ENCODE measurements at places on chromosomes 7 and 10. TPM values are rescaled to one million over a fixed set of nuclear protein-coding genes. Genes with fewer than 3 reads are reported as not detected.
A peak's percentile ranks its signal among the peaks of the same experiment; 100 is the strongest.

MGAM2 gene
- total RNA-seq, result not detected

ZC3HAV1 gene
- 13.5 TPM for total RNA-seq

SEMA3A gene
- total RNA-seq, result 16.3 TPM

WDFY4 gene
- total RNA-seq, result not detected

WNT8B gene
- total RNA-seq, result not detected

PRSS37 gene
- not detected for total RNA-seq

CAPZA2 gene
- 142 TPM for total RNA-seq

TDRD1 gene
- not detected for total RNA-seq

PPP1R17 gene
- 657 TPM for total RNA-seq

AKR1C8 gene
- not detected for total RNA-seq

ST8SIA6 gene
- not detected for total RNA-seq

BRAF gene
- 40.9 TPM for total RNA-seq

GRCh38 chr7:44712012-44712411 is 36.6 kb upstream of the ZMIZ2 start:
- H3K4me3 ChIP-seq, result no peak overlapping the region
- H3K27ac ChIP-seq, result no peak overlapping the region
- no peak for DNase-seq
- no peaks in the 10 kb centered on the region for H3K36me3 ChIP-seq
- peaks cover 5% of the 10 kb centered on the region for H3K4me1 ChIP-seq
- peaks cover 7% of the 10 kb centered on the region for H3K27me3 ChIP-seq

GRCh38 chr7:74025730-74026129 is 2.2 kb upstream of the ELN start:
- H3K4me3 ChIP-seq, result no peak overlapping the region
- peaks cover 8% of the 10 kb centered on the region for H3K27me3 ChIP-seq
- H3K27ac ChIP-seq, result no peak overlapping the region
- H3K36me3 ChIP-seq, result no peaks in the 10 kb centered on the region
- no peak for DNase-seq

GRCh38 chr7:17624379-17624778 is 315.9 kb downstream of the SNX13 start:
- H3K27ac ChIP-seq, result no peak overlapping the region
- H3K27me3 ChIP-seq, result peaks cover 2% of the 10 kb centered on the region
- no peak for DNase-seq
- H3K4me3 ChIP-seq, result no peak overlapping the region

GRCh38 chr10:33822774-33823173 is 488.3 kb upstream of the NRP1 start:
- no peaks in the 10 kb centered on the region for H3K27me3 ChIP-seq
- H3K4me3 ChIP-seq, result no peak overlapping the region
- DNase-seq, result no peak
- H3K36me3 ChIP-seq, result no peaks in the 10 kb centered on the region
- H3K27ac ChIP-seq, result no peak overlapping the region

GRCh38 chr10:48638739-48639527 is 34.1 kb upstream of the ARHGAP22 start:
- DNase-seq, result no peak
- H3K36me3 ChIP-seq, result peaks cover 4% of the 10 kb centered on the region
- no peaks in the 10 kb centered on the region for H3K4me1 ChIP-seq
- peaks cover 4% of the 10 kb centered on the region for H3K27me3 ChIP-seq

GRCh38 chr7:2755531-2755930 is 67.5 kb downstream of the AMZ1 start:
- H3K27me3 ChIP-seq, result peaks cover 7% of the 10 kb centered on the region
- H3K36me3 ChIP-seq, result no peaks in the 10 kb centered on the region
- H3K27ac ChIP-seq, result no peak overlapping the region
- peaks cover 36% of the 10 kb centered on the region for H3K4me1 ChIP-seq
- no peak for DNase-seq

GRCh38 chr7:111043561-111043960 is 47.4 kb upstream of the LRRN3 start:
- H3K4me3 ChIP-seq, result no peak overlapping the region
- H3K27ac ChIP-seq, result no peak overlapping the region
- H3K4me1 ChIP-seq, result peaks cover 2% of the 10 kb centered on the region
- H3K27me3 ChIP-seq, result no peaks in the 10 kb centered on the region
- DNase-seq, result no peak

GRCh38 chr10:72312865-72313391 is 39.2 kb downstream of the DDIT4 start:
- H3K27me3 ChIP-seq, result peaks cover 7% of the 10 kb centered on the region
- no peak for DNase-seq
- peaks cover 30% of the 10 kb centered on the region for H3K4me1 ChIP-seq
- H3K4me3 ChIP-seq, result no peak overlapping the region
- H3K36me3 ChIP-seq, result no peaks in the 10 kb centered on the region

GRCh38 chr7:105367458-105367857 is 21.3 kb downstream of the SRPK2 start:
- no peak overlapping the region for H3K27ac ChIP-seq
- H3K36me3 ChIP-seq, result no peaks in the 10 kb centered on the region
- H3K4me1 ChIP-seq, result no peaks in the 10 kb centered on the region
- no peaks in the 10 kb centered on the region for H3K27me3 ChIP-seq

GRCh38 chr10:5071411-5072198 is 22.6 kb upstream of the AKR1C3 start:
- peaks cover 11% of the 10 kb centered on the region for H3K4me1 ChIP-seq
- H3K36me3 ChIP-seq, result no peaks in the 10 kb centered on the region
- H3K27me3 ChIP-seq, result no peaks in the 10 kb centered on the region
- no peak for DNase-seq

GRCh38 chr10:47401210-47401609 is 17.1 kb upstream of the ZNF488 start:
- H3K4me3 ChIP-seq, result no peak overlapping the region
- peaks cover 17% of the 10 kb centered on the region for H3K4me1 ChIP-seq
- no peak for DNase-seq
- no peak overlapping the region for H3K27ac ChIP-seq
- peaks cover 4% of the 10 kb centered on the region for H3K36me3 ChIP-seq
- peaks cover 9% of the 10 kb centered on the region for H3K27me3 ChIP-seq

GRCh38 chr7:66921918-66922486 is 977 bp downstream of the TMEM248 start:
- H3K4me1 ChIP-seq, result peaks cover 10% of the 10 kb centered on the region
- peaks cover 5% of the 10 kb centered on the region for H3K27me3 ChIP-seq
- no peaks in the 10 kb centered on the region for H3K36me3 ChIP-seq
- H3K4me3 ChIP-seq, result peak overlapping the region; percentile 94
- DNase-seq, result no peak

GRCh38 chr10:86693721-86694369 is 25.5 kb downstream of the LDB3 start:
- H3K4me3 ChIP-seq, result peak overlapping the region; percentile 13
- peak; percentile 54 for DNase-seq
- H3K27ac ChIP-seq, result no peak overlapping the region

GRCh38 chr7:155670521-155670920 is 26.1 kb downstream of the RBM33 start:
- no peak overlapping the region for H3K4me3 ChIP-seq
- H3K4me1 ChIP-seq, result peaks cover 21% of the 10 kb centered on the region
- no peaks in the 10 kb centered on the region for H3K27me3 ChIP-seq
- no peaks in the 10 kb centered on the region for H3K36me3 ChIP-seq
- DNase-seq, result no peak

DNA sequence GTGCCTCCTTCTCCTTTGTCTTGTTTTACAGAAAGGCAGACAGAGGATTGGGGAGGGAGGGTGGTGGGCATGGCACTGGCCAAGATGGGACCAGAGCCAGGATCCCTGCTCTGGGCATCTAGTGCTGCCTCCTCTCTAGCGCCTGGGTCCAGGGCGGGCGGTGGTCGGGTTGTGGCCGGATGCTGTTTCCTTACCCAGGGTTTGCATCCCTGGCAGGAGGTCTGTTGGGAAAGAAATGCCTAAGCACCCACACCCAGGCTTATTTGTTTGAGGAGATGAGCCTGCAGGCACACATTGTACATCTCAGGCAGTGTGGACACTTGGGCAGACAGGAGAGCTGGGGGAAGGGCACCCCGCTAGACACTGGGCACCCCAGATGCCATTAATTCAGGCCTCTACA is 102.3 kb upstream of the PCBD1 start:
- H3K4me3 ChIP-seq, result no peak overlapping the region
- H3K27ac ChIP-seq, result no peak overlapping the region
- H3K36me3 ChIP-seq, result no peaks in the 10 kb centered on the region
- peaks cover 4% of the 10 kb centered on the region for H3K27me3 ChIP-seq
- H3K4me1 ChIP-seq, result no peaks in the 10 kb centered on the region
- DNase-seq, result no peak

DNA sequence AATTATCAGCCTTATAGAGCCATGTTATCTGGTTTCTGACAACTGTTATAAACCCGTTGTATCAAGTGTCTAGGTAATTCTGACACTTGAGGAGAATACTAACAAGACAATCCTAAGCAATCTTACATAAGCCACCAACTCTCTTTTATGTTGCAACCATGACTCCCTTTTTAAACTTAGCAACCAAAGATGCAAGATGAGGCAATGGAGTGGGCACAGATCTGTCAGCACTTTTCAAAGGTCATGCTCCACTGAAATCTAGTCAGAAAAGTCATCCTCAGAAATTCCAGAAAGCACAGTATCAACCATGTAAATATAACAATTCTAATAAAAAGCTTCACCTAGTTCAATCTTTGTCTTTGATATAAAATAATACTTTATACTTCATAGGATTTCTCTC is 77.0 kb upstream of the SEMA3A start:
- no peaks in the 10 kb centered on the region for H3K36me3 ChIP-seq
- peaks cover 9% of the 10 kb centered on the region for H3K4me1 ChIP-seq
- no peaks in the 10 kb centered on the region for H3K27me3 ChIP-seq
- no peak overlapping the region for H3K27ac ChIP-seq

GRCh38 chr10:93384006-93384405 is 98.1 kb downstream of the MYOF start:
- no peak overlapping the region for H3K4me3 ChIP-seq
- H3K27me3 ChIP-seq, result peaks cover 2% of the 10 kb centered on the region
- no peak overlapping the region for H3K27ac ChIP-seq
- no peak for DNase-seq
- H3K4me1 ChIP-seq, result peaks cover 16% of the 10 kb centered on the region
- no peaks in the 10 kb centered on the region for H3K36me3 ChIP-seq

- no peak for DNase-seq
- H3K4me3 ChIP-seq, result no peak overlapping the region
- peaks cover 27% of the 10 kb centered on the region for H3K27me3 ChIP-seq
- H3K27ac ChIP-seq, result no peak overlapping the region
These were observed 134.4 kb downstream of the ZMIZ1 start for GRCh38 chr10:79203014-79203644.

DNA sequence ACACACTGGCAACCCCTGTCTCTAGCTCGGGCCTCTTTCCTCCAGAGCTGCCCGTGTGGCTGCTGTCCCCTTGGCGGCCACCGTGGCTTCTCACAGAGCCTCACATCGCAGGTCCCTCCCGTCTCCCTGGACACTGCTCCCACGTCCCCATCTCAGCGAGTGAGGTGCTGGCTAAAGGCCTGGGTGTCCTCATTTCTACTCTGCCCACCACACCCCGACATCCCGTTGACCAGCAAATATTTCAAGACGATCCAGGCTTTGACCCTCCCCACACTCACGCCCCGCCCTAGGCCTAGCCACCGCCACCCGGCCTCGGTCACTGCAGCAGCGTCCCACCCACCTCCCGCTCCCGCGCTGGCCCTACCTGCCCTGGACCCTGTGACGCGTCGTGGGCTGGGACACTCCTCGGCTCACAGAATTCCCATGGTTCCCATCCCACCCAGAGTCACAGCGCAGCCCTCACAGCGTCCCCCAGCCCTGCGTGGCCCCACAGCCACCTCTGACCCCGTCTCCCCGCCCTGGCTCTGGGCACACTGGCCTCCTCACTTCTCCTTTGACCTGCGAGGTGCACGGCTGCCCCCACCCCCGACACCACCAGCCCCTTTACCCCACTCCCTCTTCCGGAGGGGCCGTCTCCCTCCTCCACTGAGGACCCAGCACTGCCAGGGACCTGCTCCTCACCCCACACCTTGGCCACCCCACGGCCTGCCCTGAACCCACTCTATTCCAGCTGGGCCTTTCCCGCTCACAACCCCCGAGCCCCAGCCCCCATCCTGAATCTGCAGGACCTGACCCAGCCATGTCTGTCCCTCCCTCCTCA is 6.9 kb downstream of the ADAP1 start:
- DNase-seq, result no peak
- no peak overlapping the region for H3K4me3 ChIP-seq
- no peaks in the 10 kb centered on the region for H3K36me3 ChIP-seq
- no peak overlapping the region for H3K27ac ChIP-seq

- no peaks in the 10 kb centered on the region for H3K36me3 ChIP-seq
- H3K27me3 ChIP-seq, result peaks cover 2% of the 10 kb centered on the region
- H3K4me3 ChIP-seq, result no peak overlapping the region
- DNase-seq, result no peak
- no peak overlapping the region for H3K27ac ChIP-seq
- H3K4me1 ChIP-seq, result peaks cover 27% of the 10 kb centered on the region
These were observed 208.7 kb downstream of the EMX2 start for GRCh38 chr10:117751259-117751658.

GRCh38 chr10:123771877-123772644 is 105.9 kb downstream of the GPR26 start:
- DNase-seq, result no peak
- H3K4me1 ChIP-seq, result peaks cover 4% of the 10 kb centered on the region
- no peaks in the 10 kb centered on the region for H3K36me3 ChIP-seq
- no peak overlapping the region for H3K4me3 ChIP-seq
- no peaks in the 10 kb centered on the region for H3K27me3 ChIP-seq

DNA sequence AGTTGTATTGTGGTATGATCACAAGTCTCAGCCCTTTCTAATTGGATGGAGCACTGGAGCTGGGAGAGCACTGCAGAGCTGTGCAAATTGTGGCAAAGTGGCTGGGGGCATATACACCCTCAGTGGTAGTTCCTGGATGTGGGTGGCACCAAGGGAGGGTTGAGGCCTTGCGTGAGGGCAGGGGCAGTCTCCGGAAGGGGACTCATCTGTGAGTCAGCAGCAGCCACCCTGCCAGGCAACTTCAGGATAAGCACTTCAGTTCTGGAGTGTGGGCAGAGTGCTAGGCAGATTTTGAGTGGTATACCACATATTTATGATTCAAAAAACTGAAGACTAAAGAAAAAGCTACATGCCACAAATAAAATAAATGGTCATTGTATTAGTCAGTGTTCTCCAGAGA is 210.5 kb downstream of the ETV1 start:
- no peak overlapping the region for H3K27ac ChIP-seq
- H3K4me1 ChIP-seq, result no peaks in the 10 kb centered on the region
- no peak overlapping the region for H3K4me3 ChIP-seq
- no peaks in the 10 kb centered on the region for H3K27me3 ChIP-seq
- H3K36me3 ChIP-seq, result no peaks in the 10 kb centered on the region

DNA sequence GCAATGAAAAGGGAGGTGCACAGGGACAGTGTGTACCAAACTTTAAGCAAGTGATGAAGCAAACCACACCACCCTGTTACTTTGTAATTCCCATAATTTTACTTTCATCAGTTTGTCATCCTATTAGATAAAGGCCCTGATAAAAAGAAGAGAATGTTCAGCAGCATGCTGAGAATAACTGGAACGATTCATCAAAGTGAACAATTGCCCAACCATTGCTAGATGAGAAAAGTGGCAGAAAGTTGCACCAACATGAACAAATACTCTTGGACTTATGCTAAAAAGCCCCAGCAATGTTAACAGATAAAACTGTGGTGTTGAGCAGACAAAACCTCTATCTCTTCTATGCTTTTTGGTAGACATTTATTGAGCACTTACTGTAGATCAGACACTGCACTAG is 75.5 kb upstream of the PCGF5 start:
- DNase-seq, result no peak
- no peaks in the 10 kb centered on the region for H3K36me3 ChIP-seq
- H3K4me1 ChIP-seq, result no peaks in the 10 kb centered on the region
- H3K4me3 ChIP-seq, result no peak overlapping the region
- no peaks in the 10 kb centered on the region for H3K27me3 ChIP-seq

All from glutamatergic neuron (in vitro differentiated cells).